ENCODE measurements at places on chromosomes 16 and 17. TPM values are rescaled to one million over a fixed set of nuclear protein-coding genes. Genes with fewer than 3 reads are reported as not detected.

BRIP1 gene
- total RNA-seq, result 2.4 TPM

GGT6 gene
- total RNA-seq, result not detected

CHP2 gene
- not detected for total RNA-seq

GRCh38 chr16:80631581-80631980 lies 90.8 kb downstream of the DYNLRB2 start:
- H3K4me1 ChIP-seq, result no peaks in the 10 kb centered on the region
- H3K4me3 ChIP-seq, result no peak overlapping the region
- H3K36me3 ChIP-seq, result peaks cover 15% of the 10 kb centered on the region
- DNase-seq, result no peak
- no peak overlapping the region for H3K27ac ChIP-seq
- peaks cover 1% of the 10 kb centered on the region for H3K27me3 ChIP-seq

- H3K27ac ChIP-seq, result no peak overlapping the region
- peaks cover 2% of the 10 kb centered on the region for H3K27me3 ChIP-seq
- DNase-seq, result no peak
- H3K4me1 ChIP-seq, result peaks cover 4% of the 10 kb centered on the region
- H3K36me3 ChIP-seq, result peaks cover 8% of the 10 kb centered on the region
Measured at GRCh38 chr16:17526956-17527937, 56.5 kb upstream of the XYLT1 start.

DNA sequence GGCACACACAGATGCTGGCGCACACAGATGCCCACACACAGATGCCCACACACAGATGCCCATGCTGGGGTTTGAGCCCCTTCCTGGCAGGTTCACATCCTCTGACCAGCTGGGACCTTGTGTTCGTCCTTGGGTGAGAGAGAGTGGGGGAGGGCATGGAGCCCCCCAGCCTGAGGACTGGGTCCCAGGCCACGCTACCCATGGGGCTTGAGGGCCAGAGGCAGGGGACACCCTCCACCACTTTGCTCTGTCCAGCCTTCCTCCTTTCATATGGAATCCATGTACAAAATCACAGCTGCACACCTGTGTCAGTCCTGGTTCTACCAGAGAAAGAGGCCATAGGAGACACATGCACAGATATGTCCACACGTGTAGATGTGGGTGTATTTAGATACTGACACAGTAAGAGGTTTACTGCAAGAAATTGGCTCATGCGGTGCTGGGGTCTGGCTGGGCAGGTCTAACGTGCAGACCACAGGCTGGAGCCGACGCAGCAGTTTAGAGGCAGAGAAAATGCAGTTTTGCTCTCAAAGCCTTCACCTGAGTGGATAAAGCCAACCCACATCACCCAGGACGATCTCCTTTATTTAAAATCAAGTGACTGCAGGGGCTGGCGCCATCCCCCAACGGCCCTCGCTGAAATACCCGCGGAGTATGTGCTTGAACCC lies 10.8 kb downstream of the SLC22A31 start:
- H3K27ac ChIP-seq, result peak overlapping the region; percentile 85

DNA sequence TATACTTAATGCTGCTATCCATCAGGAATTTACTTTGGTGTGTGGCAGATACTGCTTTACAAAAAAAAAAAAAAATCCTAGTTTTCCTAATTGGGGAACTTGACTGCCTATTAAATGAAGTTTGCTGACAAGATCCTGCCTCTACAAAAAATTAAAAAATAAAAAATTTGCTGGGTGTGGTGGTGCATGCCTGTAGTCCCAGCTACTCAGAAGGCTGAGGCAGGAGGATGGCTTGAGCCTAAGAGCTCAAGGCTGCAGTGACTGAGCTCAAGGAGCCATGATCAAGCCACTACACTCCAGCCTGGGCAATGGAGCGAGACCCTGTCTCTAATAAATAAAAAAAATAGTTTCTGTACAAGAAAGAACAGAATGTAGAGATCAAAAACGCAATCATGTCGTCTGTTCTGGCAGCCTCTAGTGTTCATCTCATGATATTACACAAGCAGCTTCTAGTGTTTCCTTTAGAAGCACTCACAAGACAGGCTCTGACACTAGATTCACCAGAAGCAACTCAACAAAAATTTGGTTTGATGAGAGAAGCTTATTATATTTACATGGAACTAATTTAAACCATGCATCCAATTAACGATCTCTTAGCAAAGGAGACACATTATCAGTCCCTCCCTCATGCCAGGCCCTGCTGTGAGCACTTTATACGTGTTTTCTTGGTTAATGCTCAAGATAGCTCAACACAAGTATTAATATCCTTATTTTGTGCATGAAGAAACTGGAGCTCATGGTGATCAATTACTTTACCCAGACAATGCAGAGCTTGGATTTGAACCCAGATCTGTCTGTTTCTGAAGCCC lies 6.8 kb upstream of the KRTAP17-1 start:
- peaks cover 9% of the 10 kb centered on the region for H3K36me3 ChIP-seq
- H3K4me1 ChIP-seq, result peaks cover 2% of the 10 kb centered on the region
- no peaks in the 10 kb centered on the region for H3K27me3 ChIP-seq
- DNase-seq, result no peak
- H3K4me3 ChIP-seq, result no peak overlapping the region

- no peaks in the 10 kb centered on the region for H3K36me3 ChIP-seq
- no peak for DNase-seq
- peaks cover 42% of the 10 kb centered on the region for H3K4me1 ChIP-seq
- H3K27me3 ChIP-seq, result peaks cover 18% of the 10 kb centered on the region
Measured at GRCh38 chr17:17833658-17834357, 3.0 kb downstream of the SREBF1 start.

GRCh38 chr17:21286066-21286770 lies 1.7 kb downstream of the MAP2K3 start:
- peak overlapping the region; percentile 91 for H3K4me3 ChIP-seq
- H3K27me3 ChIP-seq, result peaks cover 12% of the 10 kb centered on the region
- H3K36me3 ChIP-seq, result no peaks in the 10 kb centered on the region
- DNase-seq, result no peak

DNA sequence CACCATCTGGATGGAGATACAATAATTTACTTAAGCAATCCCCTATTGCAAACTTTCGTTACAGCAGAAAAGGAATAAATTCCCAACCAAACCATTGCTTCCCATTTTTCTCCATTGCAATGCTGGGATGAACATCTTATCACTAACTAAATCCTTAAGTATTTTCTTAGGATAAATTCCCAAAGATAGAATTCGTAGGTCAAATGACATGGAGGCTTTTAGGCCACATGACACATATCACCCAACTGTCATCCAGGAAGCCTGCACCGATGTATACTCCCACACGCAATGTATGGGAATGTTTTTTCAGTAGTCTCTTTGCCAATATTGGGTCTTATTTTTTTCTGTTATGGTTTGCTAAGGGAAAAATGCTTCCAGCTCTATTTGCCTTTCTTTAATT lies 1.6 kb upstream of the TLCD2 start:
- no peak overlapping the region for H3K4me3 ChIP-seq
- H3K36me3 ChIP-seq, result no peaks in the 10 kb centered on the region
- H3K4me1 ChIP-seq, result peaks cover 7% of the 10 kb centered on the region

- H3K36me3 ChIP-seq, result no peaks in the 10 kb centered on the region
- peak overlapping the region; percentile 47 for H3K4me3 ChIP-seq
- no peak overlapping the region for H3K27ac ChIP-seq
Measured at GRCh38 chr17:7884581-7885366, 3.8 kb upstream of the CHD3 start.

GRCh38 chr17:34434052-34434451 lies 71.0 kb upstream of the CCL1 start:
- peaks cover 5% of the 10 kb centered on the region for H3K36me3 ChIP-seq
- H3K27me3 ChIP-seq, result peaks cover 5% of the 10 kb centered on the region
- no peak for DNase-seq
- peaks cover 2% of the 10 kb centered on the region for H3K4me1 ChIP-seq
- H3K4me3 ChIP-seq, result no peak overlapping the region

DNA sequence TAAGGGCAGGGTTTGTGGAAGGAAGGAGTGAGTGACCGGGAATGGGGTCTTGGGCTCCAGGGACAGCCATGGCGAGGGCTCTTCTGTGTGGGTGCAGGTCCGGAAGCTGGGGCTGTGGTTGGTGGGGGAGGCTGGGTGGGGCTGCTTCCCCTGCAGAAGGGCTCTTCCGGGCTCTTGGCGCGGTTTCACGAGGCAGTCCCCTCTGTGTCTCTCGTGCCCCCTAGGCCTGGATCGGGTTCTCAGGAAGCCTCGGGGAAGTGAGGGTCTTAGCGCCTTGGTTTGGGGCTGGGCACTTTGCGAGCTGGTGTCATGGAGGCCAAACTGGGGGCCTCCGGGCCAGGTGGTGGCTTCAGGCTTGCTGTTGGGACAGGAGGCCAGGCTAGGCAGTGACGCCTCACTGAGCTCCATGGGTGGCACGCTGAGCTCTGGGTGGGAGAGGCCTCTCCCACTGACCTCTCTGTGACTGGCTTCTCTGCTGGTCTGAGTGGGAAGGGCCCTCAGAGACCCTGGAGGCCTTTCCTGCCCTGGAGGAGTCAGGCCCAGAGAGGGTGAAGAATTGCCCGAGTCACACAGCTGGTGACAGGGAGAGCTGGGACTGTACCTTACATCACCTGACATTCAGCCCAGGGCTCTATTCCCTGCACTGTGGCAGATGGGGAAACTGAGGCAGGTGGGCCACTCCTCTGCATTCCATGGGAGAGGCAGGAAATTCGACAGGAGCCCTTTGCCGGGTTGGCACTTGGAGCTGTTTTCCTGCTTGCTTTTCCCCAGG lies 8.2 kb downstream of the ADCY7 start:
- H3K36me3 ChIP-seq, result peaks cover 5% of the 10 kb centered on the region
- no peak overlapping the region for H3K27ac ChIP-seq
- H3K27me3 ChIP-seq, result peaks cover 3% of the 10 kb centered on the region
- no peak for DNase-seq
- peaks cover 12% of the 10 kb centered on the region for H3K4me1 ChIP-seq

GRCh38 chr16:56998861-56999260 lies 9.5 kb downstream of the NLRC5 start:
- no peak for DNase-seq
- H3K4me1 ChIP-seq, result no peaks in the 10 kb centered on the region
- no peak overlapping the region for H3K4me3 ChIP-seq
- H3K27me3 ChIP-seq, result peaks cover 5% of the 10 kb centered on the region
- no peak overlapping the region for H3K27ac ChIP-seq
- no peaks in the 10 kb centered on the region for H3K36me3 ChIP-seq

DNA sequence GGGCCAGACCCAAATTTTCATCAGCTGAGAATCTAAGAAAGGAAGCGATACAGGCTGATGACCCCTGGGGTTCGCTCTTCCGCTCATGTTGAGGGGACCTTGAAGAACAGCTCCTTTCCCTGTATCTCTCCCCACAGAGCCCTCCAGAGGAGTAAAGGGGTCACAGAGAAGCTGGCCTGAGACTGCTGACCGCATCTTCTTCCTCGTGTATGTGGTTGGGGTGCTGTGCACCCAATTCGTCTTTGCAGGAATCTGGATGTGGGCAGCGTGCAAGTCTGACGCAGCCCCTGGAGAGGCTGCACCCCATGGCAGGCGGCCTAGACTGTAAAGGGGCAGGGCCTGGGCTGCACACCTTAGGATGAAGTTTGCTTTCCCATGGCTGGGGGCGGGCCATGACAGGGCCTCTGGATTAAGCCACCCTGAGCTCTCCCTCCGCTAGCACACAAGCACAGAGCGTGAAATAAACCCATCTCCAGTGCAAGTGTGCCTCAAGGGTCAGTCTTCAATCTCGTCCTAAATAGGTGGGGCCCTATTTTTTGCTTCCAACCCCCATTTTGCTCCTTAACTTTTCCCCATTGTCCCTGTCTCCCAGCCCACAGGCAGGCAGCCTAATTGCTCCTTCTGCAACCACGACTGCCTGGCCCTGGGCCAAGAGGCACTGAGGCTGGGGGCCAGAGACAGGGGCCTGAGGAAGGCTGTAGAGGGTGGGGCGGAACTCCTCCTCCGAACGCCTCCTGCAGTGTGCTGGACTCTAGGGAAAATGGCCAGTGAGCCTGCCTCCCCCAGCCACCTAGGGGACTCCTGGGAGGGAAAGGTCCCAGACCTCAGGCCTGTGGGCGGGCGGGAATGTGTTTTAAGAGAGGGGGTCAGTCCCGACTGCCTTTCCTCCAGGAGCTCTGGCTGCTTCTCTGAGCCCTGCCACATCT lies 3.6 kb downstream of the ZACN start:
- no peak overlapping the region for H3K4me3 ChIP-seq
- DNase-seq, result no peak

- H3K4me3 ChIP-seq, result no peak overlapping the region
- no peak overlapping the region for H3K27ac ChIP-seq
- no peak for DNase-seq
Measured at GRCh38 chr16:72923757-72924156, 124.2 kb downstream of the ZFHX3 start.

DNA sequence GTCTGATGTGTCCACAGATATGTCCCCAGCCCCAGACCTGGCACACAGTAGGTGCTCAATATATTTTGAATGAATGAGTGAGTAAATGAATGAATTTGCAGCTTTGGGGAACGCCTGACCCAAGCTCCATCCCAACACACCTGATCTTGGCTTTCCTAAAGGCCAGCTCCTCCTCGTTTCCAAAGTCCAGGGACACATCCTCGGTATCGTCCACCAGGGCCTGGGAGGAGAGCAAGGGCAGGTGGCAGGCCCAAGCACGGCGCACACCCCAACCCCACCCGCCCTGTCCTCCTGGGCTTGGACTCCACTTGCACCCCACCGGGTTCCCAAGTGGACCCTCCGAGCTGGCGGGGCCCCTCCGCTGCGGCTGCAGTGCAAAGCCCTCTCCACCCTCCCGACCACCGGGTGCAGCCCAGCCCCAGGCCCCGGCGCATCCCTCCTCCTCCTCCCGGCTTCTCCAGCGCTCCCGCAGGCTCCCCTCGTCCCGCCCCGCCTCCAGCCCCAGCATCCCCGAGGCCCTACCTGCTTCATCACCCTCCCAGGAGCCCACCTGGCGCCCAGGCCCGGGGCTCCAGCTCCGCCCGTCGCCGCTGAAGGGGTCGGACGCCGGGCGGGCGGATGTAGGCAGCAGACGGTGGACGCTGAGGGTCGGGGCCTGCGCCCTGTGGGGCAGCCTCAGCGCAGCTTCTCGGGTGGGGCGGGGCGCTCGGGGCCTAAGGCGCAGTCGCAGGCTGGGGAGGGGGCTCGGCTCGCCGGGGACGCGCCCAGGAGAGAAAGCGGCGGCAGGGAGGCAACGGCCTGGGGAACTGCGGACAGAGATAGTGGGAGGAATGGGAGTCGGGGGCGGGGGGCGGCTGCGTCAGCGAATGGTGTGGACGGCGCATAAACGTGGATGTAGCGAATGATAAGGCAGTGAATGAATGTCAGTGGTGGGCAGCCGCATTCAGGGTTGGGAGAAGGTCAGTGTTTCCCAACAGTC lies at the start of gene TVP23A:
TVP23A (minus strand) TSS at position 832 of the 979 bp plus-strand sequence; CDS start at position 531, 301 bp downstream.
- no peaks in the 10 kb centered on the region for H3K27me3 ChIP-seq
- H3K36me3 ChIP-seq, result no peaks in the 10 kb centered on the region
- H3K4me1 ChIP-seq, result no peaks in the 10 kb centered on the region
- DNase-seq, result peak; percentile 67
- H3K27ac ChIP-seq, result peak within 1 kb of the TSS; percentile 48
